Hepatic stellate cell (primary cell): ENCODE measurements at places on chromosomes 7 and 10.

DNA sequence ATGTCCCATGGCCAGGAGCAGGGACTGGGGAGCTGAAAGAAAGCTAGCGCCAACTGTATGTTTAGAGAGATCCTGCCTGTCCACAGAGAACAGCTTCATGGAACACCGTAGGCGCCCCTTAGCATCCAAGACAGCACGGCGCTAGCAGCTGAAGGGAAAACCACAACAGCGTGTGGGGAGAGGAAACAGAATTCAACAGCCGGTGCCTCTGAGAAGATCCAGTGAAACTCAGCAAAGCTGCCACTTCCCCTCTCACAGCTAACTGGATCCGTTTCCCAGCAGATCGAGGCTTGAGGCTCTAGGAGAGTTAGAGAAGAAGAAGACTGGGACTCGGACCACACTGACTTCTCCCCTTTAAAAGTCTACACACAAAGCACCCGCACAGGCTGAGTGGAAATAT is 145.0 kb downstream of the MAD1L1 start:
- DNase-seq = no peak

GRCh38 chr10:119217401-119217800 is 10.0 kb downstream of the GRK5 start:
- no peak for DNase-seq

DNA sequence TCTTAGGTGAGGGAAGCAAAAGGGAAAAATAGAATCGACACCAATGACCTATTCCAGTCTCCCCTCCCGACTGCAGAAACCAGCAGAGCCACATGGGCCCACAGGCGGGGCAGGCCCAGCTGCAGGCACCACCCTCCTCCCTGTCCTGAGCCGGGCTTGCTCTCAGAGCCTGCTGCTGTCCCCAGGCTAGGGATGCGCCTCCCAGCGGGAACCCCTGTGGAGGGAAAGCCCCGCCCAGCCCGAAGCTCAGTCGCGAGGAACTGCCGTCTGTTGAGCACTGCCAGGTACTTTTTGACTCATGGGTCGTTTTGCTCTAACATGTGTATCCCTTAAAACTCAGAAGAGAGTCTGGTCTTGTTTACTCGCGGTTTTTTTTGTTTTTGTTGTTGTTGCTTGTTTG is 124.5 kb upstream of the RET start:
- no peak for DNase-seq

DNA sequence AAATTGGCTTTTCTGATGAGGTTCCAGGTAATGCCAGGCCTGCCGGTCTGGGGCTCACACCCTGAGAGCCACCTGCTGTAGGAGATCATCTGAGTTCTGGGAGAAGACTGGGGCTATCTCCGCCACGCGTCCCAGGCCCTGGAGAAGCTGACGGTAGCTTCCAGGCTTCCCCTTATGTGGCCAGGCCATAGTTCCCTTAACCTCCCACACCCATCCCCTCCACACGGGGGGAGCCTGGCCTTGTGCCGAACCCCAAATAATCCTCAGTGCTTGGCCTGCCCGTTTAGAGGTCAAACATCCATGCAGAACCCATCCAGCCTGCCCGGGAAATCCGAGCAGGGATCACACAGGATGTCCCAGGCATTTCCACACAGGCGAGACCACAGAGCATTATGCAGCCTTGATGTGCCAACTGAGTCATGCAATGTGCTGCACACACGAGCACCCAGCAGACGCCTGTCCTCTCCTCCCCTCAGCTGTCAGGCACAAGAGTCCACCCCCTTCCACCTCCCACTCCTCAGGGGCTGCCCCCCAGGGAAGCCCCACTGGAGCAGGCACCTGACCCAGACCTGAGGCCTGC is 176.2 kb downstream of the PRKAG2 start:
- no peak for DNase-seq

GRCh38 chr10:80750268-80750667 is 212.6 kb downstream of the SH2D4B start:
- no peak for DNase-seq

- no peak for DNase-seq
These were observed 254.7 kb downstream of the PAXIP1 start for GRCh38 chr7:154748089-154748786.

GRCh38 chr7:51005074-51005473 is 222.4 kb upstream of the GRB10 start:
- DNase-seq = no peak

GRCh38 chr10:25405871-25406270 is 231.1 kb downstream of the GPR158 start:
- no peak for DNase-seq

DNA sequence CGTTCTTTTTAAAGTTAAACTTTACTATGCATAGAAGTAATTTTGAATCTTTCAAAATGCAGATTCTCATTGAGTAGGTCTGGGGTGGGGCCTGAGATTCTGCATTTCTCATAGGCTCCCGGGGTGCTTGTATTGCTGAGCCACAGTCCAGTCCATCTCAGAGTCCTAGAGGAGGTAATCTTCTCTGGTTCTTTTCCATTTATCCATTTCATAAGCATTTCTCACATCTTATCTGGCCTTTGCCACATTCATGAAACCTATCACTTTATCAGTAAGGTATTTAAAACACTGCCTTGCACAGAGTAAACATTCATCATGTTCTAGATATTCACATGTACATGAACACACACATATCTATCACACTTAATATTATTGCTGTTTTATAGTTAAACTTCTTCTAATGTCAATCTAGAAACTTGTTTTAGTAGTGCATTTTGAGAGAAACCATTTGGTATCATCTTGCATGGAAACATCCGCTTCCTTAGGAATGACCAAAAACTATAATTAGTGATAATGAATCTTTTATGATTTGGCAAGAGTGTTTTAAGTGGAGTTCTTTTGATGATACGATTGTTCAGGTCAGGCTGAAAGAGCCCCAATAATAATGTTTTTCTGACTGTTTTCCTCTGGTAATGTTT is 12.0 kb downstream of the GNAI1 start:
- DNase-seq = no peak

GRCh38 chr10:43203448-43204041 is 63.3 kb downstream of the RASGEF1A start:
- peak; percentile 15 for DNase-seq

DNA sequence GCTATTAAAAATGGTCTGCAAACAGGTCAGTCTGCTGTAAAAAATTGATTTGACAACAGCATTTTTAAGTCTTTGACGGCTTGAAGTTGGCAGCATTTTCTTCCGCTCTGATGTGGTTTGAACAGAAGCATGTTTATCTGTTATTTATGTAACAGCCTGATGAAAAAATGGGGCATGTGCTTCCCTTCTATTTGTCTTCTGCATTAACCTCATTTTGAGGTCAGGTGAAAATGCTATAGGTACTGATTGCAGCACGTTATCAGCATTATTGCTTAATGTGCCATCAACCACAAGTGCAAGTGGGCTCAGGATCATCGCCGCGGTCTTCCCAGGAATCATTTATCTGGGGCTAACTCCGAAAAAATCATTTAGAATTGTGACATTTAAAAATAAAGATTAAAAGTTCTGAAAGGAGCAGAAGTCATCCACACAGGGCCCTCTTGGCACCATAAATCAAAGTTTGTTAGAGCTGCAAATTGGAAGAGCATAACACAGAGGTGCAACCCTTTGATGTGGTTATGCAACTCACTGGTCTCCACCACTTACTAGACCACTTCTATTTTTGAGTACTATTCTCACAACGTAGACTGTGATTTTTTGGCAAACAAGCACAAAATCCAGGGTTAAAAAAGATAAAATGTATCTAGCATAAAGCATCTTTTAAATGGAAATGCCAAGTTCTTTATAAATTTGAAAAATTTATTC is 307.7 kb downstream of the MDFIC start:
- no peak for DNase-seq

GRCh38 chr7:136245327-136246004 is 268.3 kb upstream of the MTPN start:
- DNase-seq = no peak

DNA sequence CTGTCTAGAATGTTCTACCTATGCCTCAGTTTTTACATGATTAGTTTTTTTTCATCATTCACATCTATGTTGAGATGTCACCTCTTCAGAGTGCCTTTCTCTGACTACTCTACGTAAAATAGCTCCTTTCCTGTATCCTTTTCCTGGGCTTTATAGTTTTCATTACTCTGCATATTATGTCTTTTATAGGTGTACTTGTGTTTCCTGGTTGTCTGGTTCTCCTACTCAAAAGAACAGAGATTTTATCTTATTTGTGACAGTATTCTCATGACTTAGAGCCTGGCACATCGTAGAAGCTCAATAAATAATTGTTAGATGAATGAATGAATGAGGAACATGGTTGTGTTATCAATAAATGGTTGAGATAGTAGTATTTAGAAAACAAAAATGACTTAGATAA is 17.9 kb downstream of the STEAP1 start:
- DNase-seq = no peak

DNA sequence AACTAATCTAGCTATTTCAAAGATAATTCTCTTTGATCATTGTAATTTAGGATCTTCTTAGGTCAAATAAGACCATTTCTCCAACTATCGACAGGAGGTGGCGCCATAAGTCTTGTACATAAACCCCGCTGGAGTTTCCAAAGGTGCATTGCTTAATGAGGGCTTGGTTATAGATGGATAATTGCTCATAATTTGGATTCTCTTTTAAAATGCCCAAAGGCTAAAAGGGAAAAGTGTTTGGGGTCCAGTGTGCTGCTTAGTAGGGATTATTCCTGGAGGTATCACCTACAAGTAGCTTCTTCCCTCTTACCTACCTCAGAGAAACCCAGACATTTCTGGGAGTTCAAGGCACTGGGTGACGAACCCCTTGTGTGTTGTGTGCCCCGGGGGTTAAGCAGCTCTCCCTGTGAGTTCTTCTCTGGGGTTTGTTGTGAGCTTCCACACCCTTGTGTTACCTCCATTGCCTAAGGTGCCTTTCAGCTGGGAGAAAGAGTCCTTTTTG is 75.2 kb downstream of the PAXIP1 start:
- DNase-seq = peak; percentile 43

- no peak for DNase-seq
These were observed 78.3 kb downstream of the UNCX start for GRCh38 chr7:1310936-1311335.

DNA sequence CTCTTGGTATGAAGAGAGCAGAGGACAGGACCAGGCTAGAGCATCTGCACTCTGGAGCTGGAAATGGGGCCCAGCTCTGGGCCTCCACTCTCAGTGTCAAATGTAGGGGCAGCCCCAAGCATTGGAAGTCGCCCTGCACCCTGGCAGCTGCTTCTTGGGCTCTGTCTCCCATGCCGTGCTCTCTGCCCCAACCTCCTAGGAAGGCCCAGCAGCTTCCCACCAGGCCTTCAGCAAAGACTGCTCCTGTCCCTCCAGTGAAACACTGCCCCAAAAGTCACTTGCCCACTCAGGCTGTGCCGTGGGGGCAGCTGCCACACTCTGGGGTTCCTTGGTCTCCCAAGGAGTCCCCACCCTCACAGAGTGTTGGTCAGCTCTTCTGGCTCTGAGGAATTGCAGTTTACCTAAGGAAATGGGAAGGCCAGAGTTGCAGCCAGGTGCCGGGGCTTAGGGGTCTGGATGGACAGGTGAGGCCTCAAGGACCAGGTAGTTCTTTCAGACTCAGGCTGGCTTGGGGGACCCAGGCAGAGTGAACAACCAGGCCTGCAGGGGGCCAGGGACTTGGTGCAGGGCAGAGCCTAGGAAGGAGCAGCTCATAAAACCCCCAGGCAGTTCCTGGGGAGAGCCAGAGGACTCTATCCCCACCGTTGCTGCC is 9.4 kb upstream of the OPN4 start:
- DNase-seq = no peak

DNA sequence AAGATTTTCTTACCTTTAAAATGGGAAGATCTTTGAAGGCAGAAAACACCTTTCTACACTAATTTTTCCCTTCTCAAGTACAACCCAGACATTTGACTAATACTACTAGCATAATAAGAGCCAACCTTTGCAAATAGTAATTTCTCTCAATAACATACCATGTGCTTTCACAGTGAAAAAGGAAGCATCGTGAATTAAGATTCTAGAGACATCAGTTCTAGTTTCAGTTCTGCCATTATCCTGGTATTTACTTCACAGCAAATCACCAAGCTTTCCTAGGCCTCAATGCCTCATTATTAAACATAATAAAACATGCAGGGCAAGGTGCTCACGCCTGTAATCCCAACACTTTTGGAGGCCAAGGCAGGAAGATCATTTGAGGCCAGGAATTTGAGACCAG is 24.9 kb downstream of the GSAP start:
- no peak for DNase-seq

GRCh38 chr7:47394216-47394615 is 187.7 kb downstream of the TNS3 start:
- no peak for DNase-seq

DNA sequence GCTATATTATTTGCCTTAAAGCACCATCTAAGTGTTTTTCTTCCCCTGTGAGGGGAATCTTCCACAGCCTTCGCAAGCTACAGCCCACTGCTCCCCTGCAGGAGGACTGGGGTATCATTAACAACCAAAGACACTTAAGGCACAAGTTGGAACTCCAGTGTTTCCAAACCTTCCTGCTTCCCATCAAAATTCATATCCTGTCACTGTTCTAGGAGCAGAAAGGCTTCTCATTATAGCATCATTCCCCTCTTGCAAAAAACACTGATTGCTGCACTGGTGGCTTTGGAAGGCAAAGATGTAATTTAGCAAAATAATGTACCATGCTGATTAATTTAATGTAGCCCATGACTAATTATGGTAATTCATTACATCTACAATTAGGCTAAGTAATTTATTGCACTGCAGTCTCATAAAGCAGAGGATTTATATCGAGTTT is 207.2 kb downstream of the SKAP2 start:
- DNase-seq = no peak

- DNase-seq = no peak
These were observed 24.5 kb upstream of the ZNF488 start for GRCh38 chr10:47408606-47409005.

DNA sequence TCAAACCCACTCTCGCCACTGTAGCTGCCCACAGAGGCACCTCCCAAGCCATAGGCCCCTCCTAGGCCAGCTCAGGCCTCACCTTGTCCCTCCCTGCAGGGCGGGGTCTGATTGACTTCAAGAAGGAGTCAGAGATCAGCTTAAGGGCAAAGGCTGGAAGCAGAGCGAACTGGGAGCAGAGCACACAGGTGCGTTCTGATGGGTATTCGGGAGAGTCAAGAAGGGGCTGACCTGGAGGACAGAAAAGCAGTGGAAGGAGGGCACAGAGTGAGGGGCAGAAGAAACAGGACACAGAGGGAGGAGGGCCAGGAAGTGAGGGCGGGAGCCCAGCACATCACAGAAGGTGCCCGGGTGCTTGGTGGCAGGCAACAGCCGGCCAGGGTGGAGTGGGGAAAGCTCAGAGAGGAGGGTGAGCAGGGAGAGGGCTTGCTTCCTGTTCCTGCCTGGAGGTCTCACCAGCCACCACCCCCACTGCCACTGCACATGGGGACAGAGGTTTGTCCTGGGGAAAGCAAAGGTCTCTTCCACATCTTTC is at the start of gene AOC1:
Gene AOC1 (plus strand): TSS at position 147 of the 535 bp plus-strand sequence. CDS start 3,954 bp downstream, outside the sequence.
- no peak for DNase-seq
